NAMALWA (cell line): ENCODE measurements at places on chromosomes 13 and 19.
A peak's percentile ranks its signal among the peaks of the same experiment; 100 is the strongest.

DNA sequence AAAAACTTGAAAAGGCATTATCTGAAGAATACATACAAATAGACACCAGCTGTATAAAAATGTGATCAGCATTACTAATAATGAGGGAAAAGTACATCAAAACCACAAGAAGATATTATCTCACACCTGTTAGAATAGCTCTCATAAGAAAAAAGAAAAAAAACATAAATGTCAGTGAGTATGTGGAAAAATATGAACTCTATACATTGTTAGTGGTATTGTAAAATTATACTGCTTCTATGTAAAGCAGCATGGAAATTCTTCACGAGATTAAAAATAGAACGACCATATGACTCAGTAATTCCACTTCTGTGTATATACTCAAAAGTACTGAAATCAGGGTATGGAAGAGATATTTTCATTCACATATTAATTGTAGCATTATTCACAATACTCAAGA is 1146.4 kb downstream of the SLITRK5 start:
- DNase-seq, result no peak

DNA sequence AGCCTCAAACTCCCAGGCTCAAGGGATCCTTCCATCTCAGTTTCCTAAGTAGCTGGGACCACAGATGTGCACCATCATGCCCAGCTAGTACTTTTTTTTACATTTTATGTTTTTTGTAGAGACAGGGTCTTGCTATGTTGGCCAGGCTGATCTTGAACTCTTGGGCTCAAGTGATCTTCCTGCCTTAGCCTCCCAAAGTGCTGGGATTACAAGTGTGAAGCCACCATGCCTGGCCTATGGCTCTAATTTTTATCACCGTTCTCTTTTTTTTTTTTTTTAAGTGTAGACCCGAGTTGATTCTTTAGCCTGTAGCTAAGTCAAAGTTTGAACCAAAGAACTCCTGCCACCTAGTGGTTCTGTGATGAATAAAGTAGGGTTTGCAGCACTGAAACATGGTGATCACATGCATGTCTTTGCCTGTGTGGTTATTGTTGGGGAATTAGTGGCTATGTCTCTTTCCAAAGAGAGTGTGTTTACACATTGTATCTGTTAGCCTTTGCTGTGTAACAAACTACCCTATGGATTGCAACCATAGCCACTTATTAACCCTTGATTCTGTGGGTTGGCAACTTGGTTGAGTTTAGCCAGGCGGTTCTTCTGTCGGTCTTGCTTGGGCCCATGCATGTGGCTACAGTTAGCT is 11.6 kb downstream of the NFILZ start:
- DNase-seq, result peak; percentile 70

DNA sequence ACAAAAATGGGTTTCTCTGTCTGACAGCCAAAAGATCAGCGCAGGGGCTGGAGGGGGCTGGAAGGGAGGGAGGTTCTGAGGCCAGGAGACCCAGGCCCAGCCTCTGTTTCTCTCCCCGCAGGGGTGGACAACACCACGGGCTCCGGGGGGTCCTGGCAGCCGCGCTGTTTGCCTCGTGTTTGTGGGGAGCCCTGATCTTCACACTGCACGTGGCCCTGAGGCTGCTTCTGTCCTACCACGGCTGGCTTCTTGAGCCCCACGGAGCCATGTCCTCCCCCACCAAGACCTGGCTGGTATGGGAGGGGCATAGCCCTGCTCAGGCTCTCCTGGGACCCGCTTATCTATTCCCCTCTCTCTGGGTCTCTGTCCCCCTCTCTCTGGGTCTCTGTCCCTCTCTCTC is 9.6 kb downstream of the CPT1C start:
- DNase-seq, result no peak

GRCh38 chr13:59745392-59745788 is 418.3 kb downstream of the DIAPH3 start:
- DNase-seq, result no peak

- peak; percentile 52 for DNase-seq
Observed at GRCh38 chr19:45884682-45885555, 1.0 kb downstream of the IRF2BP1 start.

DNA sequence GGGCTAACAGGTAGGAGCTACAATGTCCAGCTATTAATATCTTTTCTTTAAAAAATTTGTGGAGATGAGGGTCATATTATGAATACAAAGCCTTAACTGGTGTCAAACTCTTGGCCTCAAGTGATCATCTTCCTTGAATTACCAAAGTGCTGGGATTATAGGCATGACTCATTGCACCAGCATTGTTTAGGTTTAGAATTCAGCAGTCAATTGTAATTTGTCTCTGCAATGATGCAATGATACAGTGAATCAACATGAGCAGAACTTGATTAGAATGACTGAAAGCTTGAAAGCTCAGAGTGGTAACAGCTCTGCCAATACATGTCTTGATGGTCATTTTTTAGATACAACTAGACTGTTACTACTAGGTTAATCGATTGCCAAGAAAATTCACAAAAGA is 752.8 kb upstream of the MIR17HG start:
- no peak for DNase-seq

DNA sequence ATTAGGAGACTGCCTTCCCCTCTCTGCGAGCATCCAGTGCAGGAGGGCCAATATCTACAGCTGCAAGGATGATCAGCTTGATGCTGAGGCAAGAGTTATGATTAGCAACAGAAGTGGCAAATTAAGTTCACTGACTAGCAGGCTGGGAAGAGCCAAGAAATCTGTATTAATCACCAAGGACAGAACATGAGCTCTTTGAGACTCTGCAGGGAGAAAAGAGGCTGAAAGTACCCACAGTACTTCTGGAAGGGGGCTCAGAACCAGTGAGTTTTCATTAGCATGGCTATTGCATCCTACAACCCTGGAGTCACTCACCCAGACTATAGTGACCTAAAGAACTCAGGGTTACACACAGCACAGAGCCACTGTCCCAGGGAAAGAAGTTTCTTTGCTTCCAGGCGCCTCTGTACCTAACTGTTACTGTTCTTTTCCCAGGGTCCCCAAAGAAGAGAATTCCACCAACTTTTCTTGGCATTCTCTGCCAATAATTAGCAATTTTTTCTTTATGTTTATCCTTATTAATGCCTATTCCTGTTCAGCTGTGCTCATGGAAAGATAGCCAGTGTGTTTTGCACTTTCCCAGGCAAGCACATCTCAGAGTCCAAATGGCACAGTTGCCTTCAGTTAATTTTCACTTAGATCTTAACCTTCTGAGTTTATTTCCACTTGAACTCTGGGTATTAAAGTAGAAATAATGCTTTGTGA is 25.8 kb upstream of the MEDAG start:
- DNase-seq, result no peak

DNA sequence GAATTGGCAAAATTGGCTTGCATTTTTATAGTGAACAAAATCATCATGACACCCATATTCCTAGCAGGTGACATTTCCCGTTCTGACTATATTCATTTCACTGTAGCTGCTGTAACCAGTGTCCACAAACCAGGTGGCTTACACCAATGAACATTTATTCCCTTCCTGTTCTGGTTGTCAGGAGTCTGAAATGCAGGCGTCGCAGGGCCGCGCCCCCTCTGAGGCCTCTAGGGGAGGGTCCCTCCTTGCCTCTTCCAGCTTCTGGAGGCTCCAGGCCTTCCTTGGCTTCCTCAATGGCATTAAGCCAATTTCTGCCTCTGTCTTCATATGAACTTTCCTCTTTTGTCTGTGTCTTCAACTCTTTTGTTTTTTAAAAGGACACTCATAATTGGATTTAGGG is 6.5 kb upstream of the RLN3 start:
- DNase-seq, result peak; percentile 44

DNA sequence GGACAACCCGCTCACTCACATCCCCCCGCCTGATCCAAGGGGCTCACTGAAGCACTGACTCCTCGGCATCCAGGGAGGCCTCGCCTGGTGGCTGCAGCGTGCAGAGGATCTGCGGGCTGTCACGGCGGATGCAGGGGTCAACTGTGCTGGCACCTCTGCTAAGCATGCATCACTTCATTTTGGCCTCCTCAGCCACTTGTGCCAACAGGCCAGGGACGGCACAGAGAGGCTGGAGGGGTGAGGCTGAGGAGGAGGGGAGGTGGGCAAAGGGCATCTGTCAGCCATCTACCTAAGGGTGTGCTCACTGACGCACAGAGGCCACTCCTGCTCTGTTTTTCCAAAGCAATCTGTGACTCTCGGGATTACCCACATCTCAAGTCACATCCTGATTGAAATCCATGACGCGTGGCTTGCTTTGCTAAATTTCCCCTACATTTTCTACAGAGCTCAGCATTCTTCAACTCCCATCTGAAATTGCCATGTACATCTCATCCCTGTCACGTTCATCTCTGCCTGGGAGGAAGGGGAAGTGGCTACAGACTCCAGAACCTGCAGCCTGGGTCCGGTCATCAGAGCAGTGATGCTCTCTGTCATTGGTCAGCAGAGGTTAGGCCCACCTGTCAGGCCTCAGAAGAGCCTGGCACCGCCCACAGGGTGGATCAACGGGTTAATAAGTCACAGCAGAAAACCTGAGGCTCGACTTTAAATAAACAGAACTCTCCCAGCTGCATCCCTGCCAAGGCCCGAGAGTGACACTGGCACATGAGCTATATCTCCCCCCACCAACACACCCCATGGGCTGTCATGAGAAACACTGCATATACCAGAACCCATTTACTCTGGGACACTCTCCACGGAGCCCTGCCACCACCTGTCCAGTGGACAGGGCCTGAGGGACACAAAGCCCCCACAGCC is 17.6 kb downstream of the ELL start:
- no peak for DNase-seq

DNA sequence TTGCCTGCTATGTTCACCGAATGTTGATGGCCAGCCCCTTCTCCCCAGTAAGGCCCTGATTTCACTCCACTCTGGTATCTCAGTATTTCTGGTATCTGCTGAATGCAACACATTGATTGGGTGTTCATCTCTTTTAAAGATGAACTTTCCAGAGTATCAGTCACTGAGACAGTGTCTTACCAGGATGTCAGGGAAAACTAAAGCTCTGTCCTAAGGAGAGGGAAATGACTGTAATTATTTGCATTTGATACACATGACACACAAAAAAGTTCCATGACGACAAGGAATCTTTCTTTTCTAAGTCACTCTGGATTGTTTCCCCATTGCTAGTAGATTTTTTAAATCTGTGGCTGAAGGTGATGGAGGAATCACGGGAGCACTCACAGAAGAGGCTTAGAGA is 2.2 kb downstream of the GPC5 start:
- DNase-seq, result no peak

GRCh38 chr19:16139752-16140151 is 3.7 kb upstream of the HSH2D start:
- DNase-seq, result no peak

- peak; percentile 34 for DNase-seq
Observed at GRCh38 chr19:3506384-3507340, 551 bp downstream of the FZR1 start.

GRCh38 chr19:45660636-45661035 is 7.4 kb upstream of the GIPR start:
- no peak for DNase-seq

GRCh38 chr13:34004676-34005075 is 186.7 kb downstream of the RFC3 start:
- DNase-seq, result no peak

GRCh38 chr19:53554804-53555203 is 16.9 kb downstream of the ZNF331 start:
- no peak for DNase-seq

DNA sequence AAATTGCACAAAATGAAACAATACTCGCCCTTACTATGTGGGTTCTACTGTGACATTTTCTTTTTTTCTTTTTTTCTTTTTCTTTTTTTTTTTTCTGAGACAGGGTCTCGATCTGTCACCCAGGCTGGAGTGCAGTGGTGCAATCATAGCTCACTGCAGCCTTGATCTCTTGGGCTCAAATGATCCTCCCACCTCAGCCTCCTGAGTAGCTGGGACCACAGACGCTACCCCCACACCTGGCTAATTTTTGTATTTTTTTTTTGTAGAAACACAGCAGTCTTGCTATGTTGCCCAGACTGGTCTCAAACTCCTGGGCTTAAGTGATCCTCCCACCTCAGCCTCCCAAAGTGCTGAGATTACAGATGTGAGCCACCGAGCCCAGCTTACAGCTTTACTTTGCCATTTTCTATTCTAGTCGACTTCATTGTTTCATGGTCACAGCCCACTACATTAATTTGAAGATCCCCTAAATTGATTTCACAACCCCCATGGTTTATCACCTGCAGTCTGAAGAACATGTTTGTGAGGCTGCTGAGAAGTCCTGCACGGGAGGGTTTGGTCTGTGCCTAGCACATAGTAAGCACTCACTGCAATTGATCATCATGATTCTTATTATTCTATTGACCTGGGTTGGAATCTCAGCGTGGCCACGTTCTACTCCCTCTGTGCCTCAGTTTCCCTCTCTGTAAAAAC is 3.8 kb downstream of the BCL3 start:
- DNase-seq, result peak; percentile 66

GRCh38 chr19:53882391-53883050 is 524 bp downstream of the PRKCG start:
- peak; percentile 33 for DNase-seq

GRCh38 chr13:42413484-42413815 is 141.5 kb downstream of the AKAP11 start:
- no peak for DNase-seq

DNA sequence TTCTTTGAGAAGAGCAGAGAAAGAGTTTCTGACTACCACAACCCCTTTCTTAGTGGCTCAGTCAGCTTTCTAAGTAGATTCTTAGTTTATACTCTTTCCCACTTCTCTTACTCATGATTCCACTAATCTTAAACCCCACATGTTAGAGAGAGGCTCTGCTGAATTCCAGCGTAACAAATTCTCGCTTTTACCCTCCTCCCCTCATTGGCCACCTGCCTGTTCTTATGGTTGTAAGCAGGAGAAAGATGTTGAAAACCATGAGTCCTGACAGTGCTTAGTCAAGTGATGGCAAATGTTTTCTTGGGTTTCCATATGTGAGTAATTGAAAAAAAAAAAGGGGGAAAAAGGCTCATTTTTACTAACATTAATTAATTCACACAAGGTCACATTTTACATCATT is 125.9 kb downstream of the ZDHHC20 start:
- no peak for DNase-seq

DNA sequence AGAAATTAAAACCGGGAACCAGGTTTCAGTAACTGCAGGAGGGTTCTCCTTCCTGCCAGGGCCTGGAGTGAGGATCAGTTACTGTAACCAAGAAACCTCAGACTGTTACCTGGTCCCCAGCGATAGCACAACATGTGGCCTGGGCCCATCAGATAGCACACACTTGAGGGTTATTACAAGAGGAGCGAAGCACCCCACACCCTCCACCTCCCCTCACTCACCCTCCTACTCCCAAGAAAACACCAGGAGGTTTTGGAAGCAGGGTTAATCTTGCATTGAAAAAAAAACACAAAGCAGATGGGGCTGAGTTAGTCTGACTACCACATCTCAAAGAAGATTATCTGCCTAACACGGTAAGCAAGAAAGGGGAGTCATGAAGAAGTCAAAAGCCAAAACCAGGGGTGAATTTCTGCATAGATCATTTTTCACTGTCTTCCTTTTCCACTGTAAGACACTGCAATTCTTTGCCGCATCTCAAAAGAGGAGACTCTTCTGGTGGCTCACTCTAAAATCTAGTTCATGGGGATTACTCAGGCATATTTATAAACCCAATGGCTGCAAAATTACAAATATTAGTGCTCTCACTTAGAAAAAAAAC is 75.9 kb upstream of the DOCK9 start:
- DNase-seq, result no peak

GRCh38 chr13:34720618-34721017 is 221.5 kb upstream of the NBEA start:
- DNase-seq, result no peak

GRCh38 chr13:27403727-27404385 is 20.6 kb upstream of the GTF3A start:
- DNase-seq, result no peak

- DNase-seq, result no peak
Observed at GRCh38 chr13:49622174-49622946, 5.9 kb upstream of the ARL11 start.

GRCh38 chr19:47652285-47652684 is 43.4 kb downstream of the BICRA start:
- DNase-seq, result no peak
